Renal cortical epithelial cell (primary cell): ENCODE measurements at places on chromosomes 1 and 21.
A peak's percentile ranks its signal among the peaks of the same experiment; 100 is the strongest.

DNA sequence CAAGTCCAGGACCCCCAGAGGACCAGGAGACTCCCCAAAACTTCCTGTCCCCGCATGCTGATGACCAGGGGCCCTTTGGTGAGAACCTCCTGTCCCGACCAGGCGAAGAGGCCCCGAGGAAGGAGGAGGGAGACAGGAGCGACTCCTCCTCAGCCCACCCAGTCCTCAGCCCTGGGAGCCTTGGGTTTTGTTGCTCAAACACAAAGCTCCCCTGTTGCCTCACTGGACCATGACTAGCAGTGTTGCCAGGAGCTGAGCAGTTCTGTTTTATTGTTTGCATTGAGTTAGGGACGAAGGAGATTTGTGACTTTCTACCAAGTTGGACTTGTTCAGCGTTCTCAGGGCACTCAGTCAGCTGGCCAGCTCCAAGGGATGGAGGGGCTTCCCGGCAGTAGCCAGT lies 10.0 kb downstream of the UMODL1 start:
- peak; percentile 73 for DNase-seq

DNA sequence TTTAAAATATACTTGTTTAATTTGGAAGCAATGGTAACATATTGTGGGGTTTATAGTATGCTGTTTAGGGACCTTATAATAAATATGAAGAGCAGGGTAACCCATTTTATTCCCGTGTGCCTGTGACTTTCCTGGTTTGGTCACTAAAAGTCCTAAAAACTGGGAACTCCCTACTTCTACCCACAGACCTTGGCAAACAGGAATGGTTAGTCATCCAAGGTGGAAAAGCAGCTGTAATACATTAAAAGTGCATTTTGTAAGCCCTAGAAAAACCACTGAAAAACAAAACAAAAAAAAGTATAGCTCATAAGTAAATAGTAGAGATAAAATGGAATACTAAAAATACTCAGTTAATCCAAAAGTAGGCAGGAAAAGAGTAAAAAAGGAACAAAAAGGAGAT lies 538.9 kb downstream of the LMO4 start:
- DNase-seq = peak; percentile 81

- no peak for DNase-seq
Measured at GRCh38 chr1:10678402-10678801, 118.0 kb downstream of the CASZ1 start.

GRCh38 chr1:222546091-222546490 lies 1.8 kb downstream of the HHIPL2 start:
- DNase-seq = no peak

DNA sequence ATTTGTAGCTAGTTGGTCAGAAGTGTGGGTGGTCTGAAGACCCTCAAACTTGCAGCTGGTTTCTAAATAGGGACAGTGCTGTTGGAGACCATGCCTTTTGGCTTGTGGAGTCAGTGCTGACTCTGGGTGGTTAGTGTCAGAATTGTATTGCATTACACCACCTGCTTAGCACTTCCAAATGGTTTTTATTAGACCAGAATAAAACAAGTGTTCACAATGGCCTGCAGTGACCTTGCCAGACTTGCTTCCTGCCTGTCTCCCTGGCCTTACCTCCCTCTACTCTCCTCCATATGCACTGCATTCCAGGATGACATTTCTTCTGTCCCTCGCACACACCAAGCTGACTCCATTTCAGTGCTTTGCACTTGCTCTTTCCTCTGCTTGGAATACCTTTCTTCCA lies 72.7 kb upstream of the CNIH3 start:
- DNase-seq = peak; percentile 21

DNA sequence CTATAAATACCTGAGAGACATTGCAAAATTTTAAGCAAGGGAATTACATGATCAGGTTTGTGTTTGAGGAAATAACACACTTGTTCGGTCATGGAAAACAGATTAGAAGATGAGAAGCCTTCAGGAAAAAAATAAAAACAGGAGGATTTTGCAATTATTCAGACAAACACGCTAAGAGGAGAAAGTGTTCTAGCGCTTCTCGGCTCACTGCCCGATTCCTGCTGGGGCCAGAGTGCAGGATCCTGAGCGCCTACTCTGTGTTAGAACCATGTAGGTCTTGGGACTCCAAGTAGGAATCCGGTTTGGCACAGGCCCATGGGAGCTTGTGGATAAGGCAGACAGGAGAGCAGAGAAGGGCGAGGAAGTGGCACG lies 8.1 kb upstream of the PRELP start:
- DNase-seq = no peak
